GM12892 (cell line): ENCODE measurements at places on chromosomes 6 and 20.

GRCh38 chr6:140533526-140533925 lies 1159.1 kb upstream of the CITED2 start:
- no peak for DNase-seq

- DNase-seq = no peak
Observed at GRCh38 chr20:47960277-47960676, 175.0 kb upstream of the SULF2 start.

- no peak for DNase-seq
Observed at GRCh38 chr6:2751871-2752270, 1.1 kb upstream of the MYLK4 start.

- no peak for DNase-seq
Observed at GRCh38 chr20:9059931-9060330, 9.0 kb upstream of the PLCB4 start.
